Activated naive CD4-positive, alpha-beta T cell treated with anti-CD3 and anti-CD28 coated beads, Interleukin-2, amount 10 ng/mL, durations not matched to agents 7 days and 5 days (primary cell): ENCODE measurements at places on chromosomes 13 and 19.

GRCh38 chr19:57816652-57817051 is 1.9 kb upstream of the ZNF552 start:
- H3K27ac ChIP-seq, result no peak overlapping the region
- peaks cover 64% of the 10 kb centered on the region for H3K4me1 ChIP-seq
- peaks cover 27% of the 10 kb centered on the region for H3K36me3 ChIP-seq
- no peaks in the 10 kb centered on the region for H3K27me3 ChIP-seq

- no peaks in the 10 kb centered on the region for H3K27me3 ChIP-seq
- no peaks in the 10 kb centered on the region for H3K36me3 ChIP-seq
- no peak overlapping the region for H3K27ac ChIP-seq
- DNase-seq, result no peak
- no peaks in the 10 kb centered on the region for H3K4me1 ChIP-seq
Measured at GRCh38 chr19:418761-419671, 10.1 kb upstream of the C2CD4C start.

- no peak overlapping the region for H3K4me3 ChIP-seq
- H3K36me3 ChIP-seq, result no peaks in the 10 kb centered on the region
- peaks cover 33% of the 10 kb centered on the region for H3K27me3 ChIP-seq
- DNase-seq, result no peak
- no peaks in the 10 kb centered on the region for H3K4me1 ChIP-seq
Measured at GRCh38 chr19:47056411-47056810, 8.0 kb upstream of the TMEM160 start.

DNA sequence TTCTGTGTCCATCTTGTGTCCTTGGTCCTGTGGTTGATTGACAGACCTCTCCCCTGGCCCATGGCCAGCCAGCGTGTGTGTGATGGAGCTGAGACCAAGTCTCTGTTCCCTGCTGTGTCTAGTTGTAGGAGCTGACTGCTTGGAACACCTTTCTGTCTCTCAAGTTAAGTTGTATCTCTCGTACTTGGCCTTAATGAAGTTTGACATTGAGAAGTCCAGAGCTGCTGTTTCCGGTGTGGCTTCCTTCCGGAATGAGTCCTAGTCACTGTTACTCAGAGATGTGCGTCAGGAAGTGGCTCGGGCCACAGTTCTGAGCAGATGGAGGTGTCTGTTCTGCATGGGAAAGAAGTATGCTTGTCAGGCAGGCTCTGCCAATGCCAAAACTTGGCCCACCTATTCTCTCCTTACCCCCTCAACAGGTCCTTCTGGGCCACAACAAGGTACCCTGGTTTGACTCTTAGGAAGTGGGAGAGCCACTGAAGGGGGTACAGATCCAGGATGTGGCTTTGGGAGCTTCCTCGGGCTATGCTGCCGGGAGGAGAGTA is 54.3 kb downstream of the GATAD2A start:
- H3K4me1 ChIP-seq, result peaks cover 84% of the 10 kb centered on the region
- peak overlapping the region; percentile 99 for H3K27ac ChIP-seq
- peak; percentile 83 for DNase-seq
- H3K27me3 ChIP-seq, result no peaks in the 10 kb centered on the region
- peak overlapping the region; percentile 80 for H3K4me3 ChIP-seq
